ENCODE measurements at places on chromosomes 16 and 17.

- peak; percentile 86 for DNase-seq
Measured at GRCh38 chr17:82414548-82415281, 3.4 kb upstream of the HEXD start.

- no peak for DNase-seq
Measured at GRCh38 chr16:28863929-28864793, 518 bp downstream of the SH2B1 start.

- peak; percentile 82 for DNase-seq
Measured at GRCh38 chr17:56597495-56597990, 4.0 kb downstream of the NOG start.

GRCh38 chr16:3637371-3637923 lies 17.0 kb upstream of the DNASE1 start:
- peak; percentile 73 for DNase-seq

- DNase-seq, result no peak
Measured at GRCh38 chr16:25198021-25198420, 18.7 kb upstream of the AQP8 start.

DNA sequence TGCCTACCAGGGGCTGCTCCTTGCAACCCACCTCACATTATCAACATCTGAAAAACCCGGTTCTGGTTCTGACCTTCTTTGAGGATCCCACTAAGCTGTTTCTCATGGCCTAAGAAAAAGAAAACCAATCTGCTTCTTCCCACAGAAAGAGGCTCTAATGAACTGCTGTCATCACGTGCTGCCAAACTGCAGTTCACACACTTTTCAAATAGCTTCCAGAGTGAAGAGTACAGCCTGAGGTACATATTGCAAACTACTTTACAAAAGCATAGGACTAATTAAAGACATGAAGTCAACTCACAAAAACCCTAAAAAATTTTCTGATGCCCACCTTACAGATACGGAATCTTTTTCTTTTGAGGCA lies 36.7 kb downstream of the SMG6 start:
- DNase-seq, result no peak

GRCh38 chr16:57373117-57373947 lies 1.0 kb downstream of the CX3CL1 start:
- no peak for DNase-seq

DNA sequence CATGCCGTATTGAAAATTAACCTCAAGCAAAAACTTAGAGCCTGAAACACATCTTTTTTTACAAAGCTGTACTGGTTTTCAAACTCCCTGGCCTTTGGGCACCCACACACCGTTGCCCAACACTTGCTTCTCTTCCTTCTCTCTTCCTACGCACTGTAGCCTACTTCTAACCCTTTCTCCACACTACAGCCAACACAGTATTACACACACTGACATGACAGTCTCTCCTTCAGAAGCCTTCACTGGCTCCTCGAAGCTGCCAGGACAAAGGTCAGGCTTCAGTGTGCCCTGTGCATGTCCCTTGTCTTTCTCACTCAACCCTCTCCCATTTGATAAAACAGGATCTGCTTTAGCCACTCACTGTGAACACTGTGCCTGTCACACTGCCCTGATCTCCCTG lies 8.0 kb downstream of the FANCA start:
- DNase-seq, result no peak

DNA sequence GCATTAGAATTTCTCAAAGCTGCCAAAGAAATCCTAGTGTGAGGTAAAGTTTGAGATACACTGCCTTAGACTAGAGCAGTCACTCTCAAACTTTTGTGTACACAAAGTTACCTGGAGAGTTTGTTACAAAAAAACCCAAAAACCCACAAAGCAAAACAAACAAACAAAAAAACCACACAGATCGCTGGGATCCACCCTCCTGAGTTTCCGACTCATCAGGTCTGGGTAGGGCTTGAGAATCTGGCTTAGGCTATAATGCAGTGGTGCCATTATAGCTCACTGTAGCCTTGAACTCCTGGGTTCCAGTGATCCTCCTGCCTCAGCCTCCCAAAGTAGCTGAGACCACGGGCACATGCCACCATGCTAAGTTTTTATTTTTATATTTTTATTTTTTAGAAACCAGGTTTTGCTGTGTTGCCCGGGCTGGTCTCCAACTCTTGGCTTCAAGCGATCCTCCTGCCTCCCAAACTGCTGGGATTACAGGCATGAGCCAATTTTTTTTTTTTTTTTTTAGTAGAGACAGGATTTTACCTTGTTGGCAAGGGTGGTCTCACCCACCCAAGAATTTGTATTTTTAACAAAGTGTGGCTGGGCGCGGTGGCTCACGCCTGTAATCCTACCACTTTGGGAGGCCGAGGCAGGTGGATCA lies 22.3 kb upstream of the SMG1 start:
- DNase-seq, result no peak

DNA sequence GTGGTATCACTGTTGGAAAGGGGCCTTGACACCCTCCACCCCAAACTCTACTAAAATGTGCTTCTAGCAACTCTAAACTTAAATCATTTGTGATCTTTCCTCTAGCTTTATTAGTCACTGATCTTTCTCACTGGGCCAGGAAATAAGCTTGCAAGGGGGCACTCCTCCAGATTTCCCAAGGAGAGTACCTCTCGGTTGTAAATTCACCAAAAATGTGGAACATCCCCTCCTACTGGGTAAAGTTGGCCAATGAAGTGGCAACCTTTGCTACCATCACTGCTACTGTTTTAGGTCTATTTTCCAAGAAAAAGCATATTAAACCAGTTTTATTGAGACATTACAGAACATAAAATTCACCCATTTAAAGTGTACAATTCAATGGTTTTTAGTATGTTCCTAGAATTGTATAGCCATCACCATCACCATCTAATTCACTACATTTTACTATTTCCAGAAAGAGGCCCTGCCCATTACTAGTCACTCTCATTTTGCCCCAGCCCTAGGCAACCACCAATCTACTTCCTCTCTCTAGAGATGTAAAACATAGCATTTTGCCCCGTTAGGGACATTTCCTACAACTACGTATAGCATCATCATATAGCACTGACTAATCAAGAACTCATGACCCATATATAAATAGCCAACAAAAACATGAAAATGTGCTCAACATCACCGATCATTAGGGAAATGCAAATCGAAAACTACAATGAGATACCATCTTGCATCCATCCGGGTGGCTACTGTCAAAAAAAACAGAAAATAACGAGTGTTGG lies 44.6 kb upstream of the ADCY9 start:
- peak; percentile 18 for DNase-seq

Data from mesendoderm (in vitro differentiated cells).